ENCODE measurements at places on chromosomes 5 and 9.

DNA sequence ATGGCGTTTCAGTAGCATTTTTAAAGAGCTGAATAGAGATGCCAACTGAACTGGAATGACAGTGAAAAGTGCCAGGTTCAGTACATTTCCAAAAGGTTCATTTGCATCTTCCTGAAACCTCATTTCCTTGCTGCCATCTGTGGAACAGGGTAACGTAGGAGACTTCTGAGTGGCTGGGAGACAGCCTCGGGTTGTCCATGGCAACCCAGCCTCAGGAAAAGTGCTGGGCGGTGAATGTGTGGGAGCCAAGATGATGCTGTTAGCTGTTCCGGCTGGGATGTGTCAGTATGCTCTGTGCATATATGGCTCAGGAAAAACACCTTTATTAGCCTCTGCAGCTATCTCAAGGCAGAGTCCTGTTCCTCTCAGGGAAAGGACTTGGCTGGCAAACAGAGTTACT is 87.5 kb downstream of the KLHL3 start:
- DNase-seq, result no peak

DNA sequence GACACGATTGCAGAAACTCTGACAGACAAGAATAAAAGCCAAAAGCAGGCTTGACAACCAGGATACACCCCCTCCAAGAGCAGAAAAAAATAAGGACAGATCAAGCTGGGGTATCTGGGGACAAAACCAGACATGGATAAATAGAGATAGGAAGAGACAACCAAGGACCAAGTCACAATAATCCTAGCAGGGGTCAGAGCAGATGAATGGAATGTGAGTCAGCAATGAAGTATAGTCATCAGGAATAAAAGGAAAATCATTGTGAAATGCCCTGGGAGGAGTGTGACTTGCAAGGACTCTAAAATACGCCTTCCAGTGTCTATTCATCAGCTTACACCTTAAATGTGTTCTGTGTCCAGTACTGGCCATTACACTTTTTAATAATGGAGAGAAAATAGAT is 206.8 kb downstream of the CAAP1 start:
- DNase-seq, result no peak

- peak; percentile 8 for DNase-seq
Measured at GRCh38 chr5:120252839-120253238, 211.3 kb upstream of the PRR16 start.

DNA sequence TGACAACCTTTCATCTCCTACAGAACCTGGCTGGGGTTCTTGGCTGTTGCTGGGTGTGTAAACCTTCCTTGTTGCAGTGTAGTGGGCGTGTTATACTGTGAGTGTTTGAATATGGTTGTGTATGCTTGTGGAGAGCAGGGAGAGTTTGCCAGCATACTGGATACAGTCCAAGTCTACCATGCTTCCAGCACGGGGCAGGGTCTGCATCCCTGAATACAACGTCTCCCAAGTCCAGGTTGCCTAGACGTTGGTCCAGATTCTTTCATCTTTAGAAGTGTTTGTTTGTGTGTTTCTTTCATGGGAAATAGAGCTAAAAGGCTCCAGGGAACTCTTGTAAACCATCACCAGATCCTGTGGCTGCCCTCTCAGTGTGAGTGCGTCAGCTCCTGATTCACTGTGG is 46.4 kb downstream of the SYK start:
- DNase-seq, result peak; percentile 77

- DNase-seq, result no peak
Measured at GRCh38 chr5:107483231-107484024, 187.3 kb downstream of the EFNA5 start.

- DNase-seq, result no peak
Measured at GRCh38 chr5:58501778-58502417, 10.7 kb downstream of the GAPT start.

DNA sequence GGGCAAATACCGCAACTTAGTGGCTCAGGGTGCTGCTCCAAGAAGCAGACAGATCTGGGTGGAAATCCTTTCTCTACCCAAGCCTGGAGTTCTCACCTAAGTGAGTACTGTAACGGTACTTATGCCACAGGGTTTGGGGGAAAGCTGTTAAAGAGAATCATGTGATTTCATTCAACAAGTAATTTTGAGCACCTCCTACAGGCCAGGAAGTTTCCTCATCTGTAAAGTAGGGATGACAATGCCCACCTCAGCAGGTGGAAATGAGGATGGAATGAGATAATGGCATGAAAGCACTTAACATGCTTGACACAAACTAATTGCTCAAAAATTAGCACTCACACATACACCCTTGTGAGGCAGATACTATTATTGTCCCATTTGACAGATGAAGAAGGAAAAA is 114.1 kb downstream of the JAKMIP2 start:
- no peak for DNase-seq

DNA sequence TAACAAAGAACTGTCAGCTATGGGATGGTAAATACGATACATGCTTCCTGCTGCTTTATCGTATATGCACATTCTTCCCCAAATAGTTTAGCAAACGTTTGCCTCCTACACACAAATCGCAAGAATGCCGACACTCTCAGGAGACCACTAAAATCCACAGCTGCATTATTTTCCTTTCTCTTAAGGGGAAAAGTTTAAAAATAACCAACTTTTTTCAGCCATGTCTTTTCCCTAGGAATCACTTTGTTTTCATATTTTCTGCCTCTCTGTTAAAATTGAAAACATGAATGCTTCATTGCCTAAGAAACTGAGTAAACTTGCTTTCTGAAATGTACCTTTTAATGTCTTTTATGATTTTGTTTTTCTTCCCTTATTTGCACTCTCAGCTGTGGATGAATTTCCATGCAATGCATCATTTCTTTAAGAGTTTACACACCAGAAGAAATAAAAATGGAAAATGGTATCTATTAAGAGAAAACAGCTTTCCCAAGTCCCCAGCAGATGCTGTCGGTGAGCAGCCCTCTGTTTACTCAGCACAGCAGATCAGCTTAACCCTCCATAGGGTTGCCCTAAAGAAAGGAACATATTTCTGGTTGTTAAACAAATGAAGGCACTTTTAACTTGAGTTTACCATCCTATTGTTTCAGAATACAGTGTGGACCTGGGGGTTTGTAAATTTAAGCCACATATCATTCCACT is 66.2 kb downstream of the IZUMO3 start:
- DNase-seq, result no peak

Measured in NCI-H2029 (cell line).